Stimulated activated naive CD4-positive, alpha-beta T cell treated with Interleukin-2 at 50 U/mL for 16 hours (primary cell): ENCODE measurements at places on chromosomes 3 and 15.

DNA sequence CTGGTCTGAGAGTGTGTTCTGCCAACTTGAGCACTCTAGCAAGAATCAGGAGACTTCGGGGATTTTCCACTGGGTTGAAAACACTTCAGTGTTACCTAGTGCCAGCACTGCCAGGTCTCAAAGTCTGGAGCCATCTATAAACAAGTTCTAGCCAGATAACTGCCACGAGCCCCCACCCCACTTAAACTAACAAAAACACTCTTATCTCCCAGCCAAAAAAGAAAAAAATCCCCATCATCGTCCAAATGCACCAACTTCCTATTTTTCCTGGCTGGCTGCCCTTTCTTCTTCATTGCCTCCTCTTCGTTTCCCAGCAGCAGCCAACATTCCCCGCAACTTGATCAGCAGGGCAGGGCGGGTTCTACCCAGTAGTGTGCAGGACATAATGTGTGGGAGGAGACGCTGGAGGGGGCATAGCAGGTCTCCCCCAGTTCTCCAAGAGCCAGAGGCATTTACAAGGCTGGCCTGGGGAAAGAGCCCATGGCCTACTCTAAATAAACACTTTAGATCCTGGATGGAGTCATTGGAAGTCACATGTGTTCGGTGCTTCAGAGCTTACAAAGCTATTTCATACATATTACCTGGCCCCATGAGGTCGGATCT lies 29.5 kb downstream of the C2CD4B start:
- DNase-seq: no peak

- no peak for DNase-seq
Measured at GRCh38 chr3:188352196-188352927, 198.4 kb downstream of the LPP start.

DNA sequence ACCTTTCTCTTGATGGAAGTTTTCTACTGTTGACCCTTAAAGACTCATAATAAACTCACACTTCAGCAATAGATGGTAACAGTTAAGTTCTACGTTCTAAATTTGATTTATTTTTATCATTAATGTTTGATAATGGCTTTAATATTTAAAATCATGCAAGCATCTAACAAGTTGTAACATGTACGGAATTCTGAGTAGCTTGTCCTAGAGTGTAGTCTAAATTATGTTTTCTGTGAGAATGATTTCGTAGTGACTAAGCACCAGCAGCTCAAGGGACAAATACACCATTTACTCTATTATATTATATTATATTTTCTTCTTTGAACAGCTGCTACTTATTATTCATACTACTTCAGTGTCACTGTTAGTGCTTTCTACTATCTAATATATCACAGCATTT lies 345.6 kb downstream of the NLGN1 start:
- no peak for DNase-seq

DNA sequence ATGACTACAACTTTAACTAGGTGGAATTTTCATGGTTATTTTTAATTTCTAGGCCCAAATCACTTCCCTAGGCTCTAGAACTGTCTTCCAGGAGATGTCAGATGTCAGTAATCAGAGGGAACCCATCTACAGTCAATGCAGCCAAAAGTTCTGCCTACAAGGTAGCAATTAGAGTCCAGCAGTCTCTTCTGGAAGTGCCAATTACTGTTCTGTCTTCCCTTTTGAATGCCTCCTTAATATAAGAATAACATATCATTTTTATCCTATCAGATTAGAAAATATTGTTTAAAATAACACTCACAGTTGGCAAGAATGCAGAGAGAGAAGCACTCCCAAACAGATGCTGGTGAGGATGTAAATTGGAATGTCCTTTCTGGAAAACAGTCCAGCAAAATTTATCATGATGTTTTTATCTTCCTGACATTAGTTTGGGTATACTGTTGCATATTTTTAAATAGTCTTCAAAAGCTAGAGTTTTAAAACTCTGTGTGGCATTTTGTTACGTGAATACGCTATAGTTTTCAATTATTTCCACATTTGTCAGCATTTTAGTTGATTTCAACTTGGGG lies 543.7 kb downstream of the FHIT start:
- DNase-seq: no peak

DNA sequence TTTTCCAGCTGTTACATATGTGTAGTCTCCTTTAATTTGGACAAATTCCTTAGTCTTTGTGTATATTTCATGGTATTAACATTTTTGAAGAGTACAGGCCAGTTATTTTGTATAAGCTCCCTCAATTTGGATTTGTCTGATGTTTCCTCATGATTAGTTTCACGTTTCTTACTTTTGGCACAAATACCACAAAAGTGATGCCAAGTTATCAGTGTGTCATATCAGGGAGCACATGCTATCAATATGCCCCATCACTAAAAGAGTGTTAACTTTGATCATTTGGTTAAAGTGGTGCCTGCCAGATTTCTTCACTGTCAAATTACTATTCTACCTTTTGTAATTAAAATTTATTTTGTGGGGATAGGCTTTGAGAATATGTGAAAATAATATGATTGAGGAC lies 14.6 kb downstream of the PCNP start:
- no peak for DNase-seq

DNA sequence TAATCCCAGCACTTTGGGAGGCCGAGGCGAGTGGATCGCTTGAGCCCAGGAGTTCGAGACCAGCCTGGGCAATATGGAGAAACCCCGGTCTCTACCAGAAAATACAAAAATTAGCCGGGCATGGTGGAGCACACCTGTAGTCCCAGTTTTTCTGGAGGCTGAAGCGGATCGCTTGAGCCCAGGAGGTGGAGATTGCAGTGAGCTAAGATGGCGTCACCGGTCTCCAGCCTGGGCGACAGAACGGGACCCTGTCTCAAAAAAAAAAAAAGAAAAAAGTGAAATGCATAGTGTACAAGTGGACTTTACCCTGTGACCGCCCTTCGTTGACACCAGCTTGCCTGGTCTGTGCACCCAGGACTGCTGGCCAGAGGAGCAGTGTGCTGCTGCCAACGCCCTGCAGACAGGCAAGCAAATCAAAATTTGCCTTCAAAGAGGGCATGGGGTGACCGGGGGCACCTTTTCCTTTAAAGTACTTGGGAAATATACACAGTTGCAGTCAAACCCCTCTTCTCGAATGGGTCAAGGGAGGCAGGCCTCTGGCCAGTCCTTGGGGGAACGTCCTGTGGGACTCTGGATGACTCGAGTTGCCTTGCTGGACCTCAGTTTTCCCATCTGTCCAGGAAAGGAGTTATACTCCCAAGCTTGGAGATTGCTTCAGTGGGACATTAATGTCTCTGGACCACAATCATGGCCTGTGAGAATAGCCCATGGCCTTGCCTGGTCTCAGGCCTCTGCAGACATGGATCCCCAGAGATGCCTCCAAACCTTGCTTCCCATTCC lies 1.0 kb downstream of the XYLB start:
- no peak for DNase-seq

DNA sequence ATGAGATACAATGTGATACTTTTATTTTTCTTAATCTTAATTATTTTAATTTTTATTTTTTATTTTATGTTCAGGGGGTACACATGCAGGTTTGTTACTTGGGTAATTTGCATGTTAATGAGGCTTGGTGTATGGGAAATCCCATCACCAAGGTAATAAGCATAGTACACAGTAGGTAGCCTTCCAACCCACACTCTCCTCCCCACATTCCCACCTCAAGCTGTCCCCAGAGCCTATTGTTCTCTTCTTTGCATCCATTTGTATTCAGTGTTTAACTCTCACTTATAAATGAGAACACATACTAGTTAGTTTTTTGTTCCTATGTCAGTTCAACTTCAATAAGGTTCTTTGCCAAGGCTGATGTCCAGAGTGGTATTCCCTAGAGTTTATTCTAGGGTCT lies 1375.4 kb downstream of the NSUN3 start:
- no peak for DNase-seq

GRCh38 chr3:38227989-38228388 lies 37.6 kb upstream of the SLC22A13 start:
- no peak for DNase-seq

DNA sequence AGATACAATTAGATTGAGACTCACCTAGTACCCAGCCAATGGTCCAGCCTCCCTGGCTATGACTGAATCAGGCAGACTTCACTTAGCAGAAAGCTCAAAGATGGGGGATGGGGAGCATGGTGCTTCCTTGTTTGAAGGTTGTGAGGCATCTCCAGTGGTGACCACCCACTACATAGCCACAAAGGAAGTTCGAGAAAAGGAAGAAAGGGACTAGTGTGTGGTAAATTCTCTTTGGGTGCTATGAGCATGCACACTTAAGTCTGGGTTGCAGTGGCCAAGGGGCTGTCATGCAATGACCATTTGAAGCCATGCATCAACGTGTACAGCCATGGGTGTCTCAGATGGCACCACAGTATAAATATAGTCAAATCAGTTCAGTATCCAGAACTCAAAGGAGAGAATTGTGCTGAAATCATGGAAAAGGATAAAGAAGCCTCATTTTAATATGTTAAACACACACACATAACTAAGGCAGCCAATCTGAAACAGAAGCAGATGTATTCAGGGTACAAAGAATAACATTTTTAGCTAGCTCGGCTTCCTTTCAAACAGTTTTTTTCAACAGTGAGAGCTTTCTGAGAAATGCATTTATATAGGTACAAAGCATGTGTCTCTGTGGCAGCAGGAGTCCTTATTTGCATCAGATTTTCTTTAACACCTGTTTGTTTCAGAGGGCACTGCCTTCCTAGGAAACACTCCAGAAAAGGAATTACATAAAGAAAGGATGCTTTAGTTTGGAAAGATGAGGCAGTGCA lies 275.5 kb downstream of the GAP43 start:
- DNase-seq: no peak

GRCh38 chr15:57919754-57920153 lies 145.8 kb downstream of the ALDH1A2 start:
- DNase-seq: no peak

- DNase-seq: no peak
Measured at GRCh38 chr3:105222568-105223093, 144.1 kb upstream of the ALCAM start.

GRCh38 chr3:128787256-128788253 lies 61.6 kb downstream of the RAB7A start:
- peak; percentile 35 for DNase-seq

GRCh38 chr15:49875392-49875791 lies 243.6 kb downstream of the ATP8B4 start:
- DNase-seq: no peak

- DNase-seq: no peak
Measured at GRCh38 chr15:39947401-39948197, 13.7 kb downstream of the EIF2AK4 start.

DNA sequence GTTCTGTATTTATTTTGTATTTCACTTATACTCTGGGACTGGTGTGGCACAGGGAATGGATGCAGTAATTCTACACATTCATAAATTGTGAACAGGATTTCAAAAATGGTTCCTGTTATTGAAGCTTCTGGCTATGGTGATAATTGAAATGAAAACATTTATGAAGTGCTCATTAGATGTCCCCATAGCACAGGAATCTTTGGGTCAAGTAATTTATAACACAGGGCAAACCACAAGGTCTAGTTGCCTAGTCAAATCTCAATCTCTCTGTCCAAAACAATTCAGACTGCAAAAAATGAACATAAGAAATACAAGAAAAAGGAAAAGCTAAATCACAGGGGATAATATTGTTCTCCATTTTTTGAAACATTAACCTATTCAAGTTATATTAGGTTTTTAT lies 117.5 kb upstream of the PTPRG start:
- DNase-seq: no peak

DNA sequence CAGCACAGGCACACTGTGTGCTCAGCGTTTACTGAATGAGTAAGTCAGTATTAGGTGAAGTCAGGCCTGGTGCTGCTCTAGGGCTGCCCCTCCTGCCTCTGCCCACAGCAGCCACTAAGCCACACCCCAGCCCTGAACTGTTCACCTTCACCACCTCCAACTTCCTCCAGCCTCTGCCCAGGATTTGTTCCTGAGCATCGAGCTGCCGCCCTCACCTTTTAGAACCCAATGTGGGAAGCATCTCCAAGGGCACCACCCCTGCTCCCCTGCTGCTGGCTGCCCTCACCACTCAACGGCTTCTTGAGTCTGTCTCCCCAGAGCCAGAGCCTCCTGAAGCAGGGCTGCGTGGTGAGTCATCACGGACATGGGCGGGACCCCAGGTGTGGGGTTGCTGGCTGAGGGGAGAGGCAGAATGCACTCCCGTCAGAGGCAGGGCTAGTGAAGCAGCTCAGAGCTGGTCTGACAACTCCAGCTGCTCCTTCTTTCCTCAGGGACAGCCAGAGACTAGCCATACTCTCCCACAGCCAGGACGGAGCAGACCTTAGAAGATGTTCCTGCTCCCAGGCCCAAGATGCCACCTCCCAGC lies 5.8 kb downstream of the HYAL2 start:
- DNase-seq: peak; percentile 77

DNA sequence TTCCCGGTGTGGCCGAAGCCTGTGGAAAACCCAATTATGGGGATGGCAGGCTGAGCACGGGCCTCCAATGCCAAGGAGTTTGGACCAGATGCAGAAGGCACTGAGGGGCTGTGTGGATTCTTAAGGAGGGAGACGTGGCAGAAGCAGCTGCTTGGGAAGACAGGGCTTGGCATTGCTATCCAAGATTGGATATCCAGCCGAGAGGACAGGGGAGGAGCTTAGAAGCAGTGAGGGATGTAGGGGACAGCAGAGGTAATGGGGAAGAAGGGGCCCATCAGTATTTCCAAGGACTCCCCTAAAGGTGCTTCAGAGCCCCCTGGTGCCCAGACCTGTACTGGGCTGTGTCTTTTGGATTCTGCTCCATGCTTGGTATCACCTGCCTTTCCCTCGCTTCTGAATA lies 112.8 kb upstream of the TLE3 start:
- DNase-seq: no peak
